ENCODE measurements at places on chromosomes 2 and 18. TPM values are rescaled to one million over a fixed set of nuclear protein-coding genes. Genes with fewer than 3 reads are reported as not detected.

The PSMA8 gene
- total RNA-seq: not detected

The POTEJ gene
- not detected for total RNA-seq

The DSG1 gene
- not detected for total RNA-seq

The SERPINB10 gene
- not detected for total RNA-seq

The VIT gene
- not detected for total RNA-seq

The PPP1R1C gene
- 1.7 TPM for total RNA-seq

The NEMP2 gene
- total RNA-seq: 9.8 TPM

DNA sequence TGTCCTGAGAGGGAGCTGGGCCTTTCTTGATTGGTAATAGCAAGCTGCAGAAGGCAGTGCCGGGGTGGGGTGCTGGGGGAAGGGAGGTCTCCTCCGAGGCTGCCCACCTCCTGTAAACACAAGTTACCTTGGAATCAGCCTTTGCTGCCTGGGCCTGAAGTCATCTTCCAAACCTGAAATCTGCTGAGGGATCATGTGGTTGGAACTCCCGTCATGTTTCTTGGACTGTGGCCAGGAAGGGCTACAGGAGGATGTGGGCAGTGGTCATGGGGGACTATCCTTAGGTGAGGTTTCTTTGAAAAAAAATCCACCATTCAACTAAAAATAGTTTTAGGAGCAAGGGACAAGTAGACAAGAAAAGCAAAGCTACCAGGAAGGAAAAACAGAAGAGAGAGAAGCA is 74.2 kb downstream of the CDK15 start:
- no peak for DNase-seq

GRCh38 chr2:102510791-102511575 is 38.0 kb downstream of the SLC9A4 start:
- DNase-seq: no peak

DNA sequence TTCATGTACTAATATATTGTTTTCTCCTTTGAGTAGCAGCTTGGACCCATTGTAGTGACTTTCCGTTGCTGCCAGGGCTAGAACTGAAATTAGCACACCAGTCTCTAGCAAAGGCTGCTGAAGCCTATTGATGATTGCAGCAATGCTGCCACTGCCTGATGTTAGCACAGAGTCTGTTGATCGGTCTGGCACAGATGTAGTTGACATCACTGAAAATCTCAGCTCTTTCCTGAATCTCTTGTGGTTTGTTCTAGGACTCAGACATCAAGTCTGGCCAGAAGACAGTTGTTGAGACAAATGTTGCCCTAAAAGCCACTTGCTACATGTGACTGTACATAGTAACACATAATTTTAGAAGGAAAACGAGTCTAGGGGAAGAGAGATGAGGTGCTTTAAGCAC is 47.2 kb downstream of the VAPA start:
- DNase-seq: no peak

GRCh38 chr2:241575624-241576292 is 17.2 kb downstream of the BOK start:
- DNase-seq: no peak

GRCh38 chr2:30209227-30209626 is 22.1 kb upstream of the LBH start:
- no peak for DNase-seq

GRCh38 chr2:171883275-171883893 is 10.7 kb downstream of the SLC25A12 start:
- DNase-seq: no peak

- no peak for DNase-seq
These were observed 23.3 kb downstream of the MRO start for GRCh38 chr18:50796495-50796894.

- DNase-seq: no peak
These were observed 61.7 kb downstream of the EML4 start for GRCh38 chr2:42230891-42231290.
